ENCODE measurements at places on chromosomes 6 and 20.
A peak's percentile ranks its signal among the peaks of the same experiment; 100 is the strongest.

GRCh38 chr6:15854826-15855710 lies 192.2 kb upstream of the DTNBP1 start:
- no peak for DNase-seq

GRCh38 chr6:131765081-131765803 lies 42.6 kb upstream of the ENPP1 start:
- DNase-seq, result no peak

GRCh38 chr6:84546427-84546914 lies 217.9 kb downstream of the TBX18 start:
- DNase-seq, result no peak

- no peak for DNase-seq
Observed at GRCh38 chr6:8543714-8544113, 108.4 kb upstream of the SLC35B3 start.

DNA sequence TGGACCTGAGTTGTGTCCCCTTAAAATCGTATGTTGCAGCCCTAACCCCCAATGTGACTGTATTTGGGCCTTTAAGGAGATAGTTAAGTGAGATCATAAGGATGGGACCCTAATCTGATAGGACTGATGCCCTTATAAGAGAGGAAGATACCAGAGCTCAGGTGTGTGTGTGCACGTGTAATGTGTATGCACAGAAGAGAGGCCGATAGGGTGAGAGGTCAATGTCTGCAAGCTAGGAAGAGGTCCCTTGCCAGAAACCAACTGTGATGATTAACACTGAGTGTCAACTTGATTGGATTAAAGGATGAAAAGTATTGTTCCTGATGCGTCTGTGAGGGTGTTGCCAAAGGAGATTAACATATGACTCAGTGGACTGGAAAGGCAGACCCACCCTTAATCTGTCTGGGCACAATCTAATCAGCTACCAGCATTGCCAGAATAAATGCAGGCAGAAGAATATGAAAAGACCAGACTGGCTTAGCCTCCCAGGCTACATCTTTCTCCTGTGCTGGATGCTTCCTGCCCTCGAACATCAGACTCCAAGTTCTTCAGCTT lies 299.8 kb downstream of the LRFN2 start:
- DNase-seq, result no peak

- no peak for DNase-seq
Observed at GRCh38 chr6:148855744-148856143, 108.9 kb downstream of the UST start.

GRCh38 chr6:1496836-1497760 lies 107.7 kb downstream of the FOXF2 start:
- no peak for DNase-seq

DNA sequence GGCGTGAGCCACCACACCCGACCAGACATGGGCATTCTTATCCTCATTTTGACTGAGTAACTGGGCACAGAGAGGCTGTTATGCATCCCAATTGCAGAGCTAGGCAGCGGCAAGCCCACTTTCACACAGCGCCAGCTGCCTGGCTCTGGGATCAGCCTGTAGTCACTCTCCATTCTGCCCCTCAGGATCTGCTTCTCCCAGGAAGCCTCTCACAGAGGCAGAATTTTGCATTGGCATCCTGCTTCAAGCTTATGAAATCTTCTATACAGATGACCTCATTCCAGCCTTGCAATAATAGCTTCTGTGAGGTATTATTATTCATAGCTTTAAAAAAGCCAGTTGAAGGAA lies 37.0 kb upstream of the IER3 start:
- no peak for DNase-seq

- no peak for DNase-seq
Observed at GRCh38 chr6:150878347-150879213, 13.1 kb downstream of the MTHFD1L start.

DNA sequence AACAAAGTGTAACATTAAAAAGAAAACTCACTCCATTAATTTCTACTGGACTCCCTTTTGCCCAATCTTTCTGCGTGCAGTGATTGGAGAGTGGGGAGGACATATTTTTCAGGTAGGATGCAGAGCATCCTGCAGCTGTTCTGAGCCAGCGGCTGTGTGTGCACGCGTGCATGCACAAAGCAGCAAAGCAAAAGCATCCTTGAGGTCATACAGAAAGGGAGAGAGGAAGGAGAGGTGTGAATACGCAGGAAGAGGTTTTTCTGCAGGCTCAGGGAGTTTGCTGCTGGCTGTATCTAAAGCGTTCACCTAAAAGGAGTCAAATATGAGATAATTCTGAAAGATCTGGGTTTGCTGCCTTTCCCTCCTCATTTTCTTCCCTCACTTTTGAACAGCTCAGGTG lies 108.4 kb downstream of the HUS1B start:
- DNase-seq, result peak; percentile 47

- no peak for DNase-seq
Observed at GRCh38 chr6:11358904-11359830, 126.7 kb upstream of the NEDD9 start.

DNA sequence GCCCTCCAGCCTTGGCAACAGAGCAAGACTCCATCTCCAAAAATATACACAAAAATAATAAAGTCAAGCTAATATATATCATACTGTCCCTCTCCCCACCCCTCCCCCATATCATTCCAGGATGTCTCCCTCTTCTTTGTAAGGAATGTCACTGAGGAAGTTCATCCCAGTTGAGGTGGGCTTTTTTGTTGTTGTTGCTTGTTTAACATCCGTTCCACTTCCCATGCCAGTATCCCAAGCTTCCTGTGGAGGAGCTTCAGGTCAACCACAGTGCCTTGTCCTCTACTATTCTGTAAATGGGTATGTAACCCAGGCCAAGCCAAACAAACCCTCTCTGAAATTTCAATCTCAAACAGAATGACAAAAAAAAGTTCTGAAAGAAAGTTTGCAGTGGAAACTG lies 19.0 kb upstream of the PTPN1 start:
- DNase-seq, result no peak

DNA sequence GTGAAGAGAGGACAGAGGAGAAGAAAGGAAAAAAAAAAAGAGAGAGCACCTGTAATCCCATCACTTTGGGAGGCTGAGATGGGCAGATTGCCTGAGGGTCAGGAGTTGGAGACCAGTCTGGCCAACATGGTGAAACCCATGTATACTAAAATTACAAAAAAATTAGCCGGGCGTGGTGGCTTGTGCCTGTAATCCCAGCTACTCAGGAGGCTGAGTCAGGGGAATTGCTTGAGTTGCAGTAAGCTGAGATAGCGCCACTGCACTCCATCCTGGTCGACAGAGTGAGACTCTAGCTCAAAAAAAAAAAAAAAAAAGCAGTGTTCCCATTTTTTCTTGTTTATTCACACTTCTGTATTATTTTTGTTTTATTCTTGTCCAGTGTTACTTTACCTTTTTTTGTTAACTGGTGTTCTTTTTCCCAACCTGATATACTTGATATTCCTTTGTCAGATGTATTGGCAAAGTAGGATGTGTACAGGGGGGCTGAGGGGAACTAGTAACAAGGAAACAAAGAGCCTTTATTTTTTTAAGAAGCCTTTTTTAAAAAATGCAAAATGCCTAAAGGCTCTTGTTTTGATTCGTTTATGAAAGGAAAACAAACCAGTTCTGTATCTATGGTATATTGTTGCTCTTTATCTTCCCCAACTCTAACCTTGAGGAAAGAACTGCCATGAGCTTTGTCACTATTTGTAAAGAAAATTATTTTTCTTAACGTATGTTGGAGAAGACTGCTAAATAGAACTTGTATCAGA lies 22.3 kb downstream of the COL19A1 start:
- no peak for DNase-seq

Measured in activated T-cell treated with anti-CD3 and anti-CD28 coated beads, Interleukin-2, amount 50 U/mL, for 72 hours (primary cell).